CD4-positive, alpha-beta T cell (primary cell): ENCODE measurements at places on chromosomes 1 and 21.

DNA sequence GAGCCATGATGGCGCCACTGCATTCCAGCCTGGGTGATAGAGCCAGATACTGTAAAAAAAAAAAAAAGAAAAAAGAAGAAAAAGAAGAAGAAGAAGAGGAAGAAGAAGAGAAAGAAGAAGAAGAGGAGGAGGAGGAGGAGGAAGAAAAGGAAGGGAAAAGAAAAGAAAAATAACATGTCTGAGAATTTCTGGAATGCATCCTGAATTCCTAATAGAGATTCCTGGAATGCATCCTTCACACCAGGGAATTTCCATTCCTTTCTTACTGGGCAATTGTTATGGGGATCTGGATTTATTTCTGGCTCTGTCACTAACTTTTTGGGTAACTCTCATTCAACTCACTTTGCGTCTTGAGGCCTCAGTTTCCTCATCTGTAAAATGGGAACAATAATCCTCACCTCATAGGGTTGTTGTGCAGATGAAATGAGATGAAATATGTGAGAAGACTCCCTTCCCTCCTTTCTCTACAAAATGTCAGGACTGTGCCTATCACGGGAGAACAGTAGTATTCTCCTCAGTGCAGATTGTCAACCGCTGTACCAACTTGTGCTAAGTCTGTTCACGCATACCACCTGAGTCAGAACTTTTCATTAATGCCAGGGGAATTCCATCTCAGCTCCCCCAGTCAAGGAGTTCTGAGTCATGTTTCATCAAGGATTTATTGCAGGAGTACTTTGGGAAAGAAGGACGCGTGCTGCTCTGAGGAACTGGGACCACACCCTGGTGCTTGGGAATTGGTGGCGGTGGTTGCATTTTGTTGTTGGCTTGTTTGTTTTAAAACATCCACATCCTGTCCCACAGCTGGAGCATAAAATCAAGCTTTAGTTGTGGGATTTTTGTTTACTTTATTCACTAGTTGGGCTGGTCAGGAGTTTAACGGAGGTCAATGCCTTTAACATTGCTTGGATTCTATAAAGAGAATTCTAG, 42.4 kb upstream of the ROR1 start:
- DNase-seq: no peak

- DNase-seq: no peak
These were observed 13.8 kb downstream of the WLS start for GRCh38 chr1:68218490-68218889.

- DNase-seq: no peak
These were observed 835 bp upstream of the LCE1D start for GRCh38 chr1:152795686-152796085.

GRCh38 chr1:199272628-199273086, 633.8 kb downstream of the PTPRC start:
- no peak for DNase-seq

- DNase-seq: no peak
These were observed 20.7 kb upstream of the IKBKE start for GRCh38 chr1:206449565-206449964.

GRCh38 chr1:232822530-232822929, 17.3 kb downstream of the MAP10 start:
- no peak for DNase-seq

DNA sequence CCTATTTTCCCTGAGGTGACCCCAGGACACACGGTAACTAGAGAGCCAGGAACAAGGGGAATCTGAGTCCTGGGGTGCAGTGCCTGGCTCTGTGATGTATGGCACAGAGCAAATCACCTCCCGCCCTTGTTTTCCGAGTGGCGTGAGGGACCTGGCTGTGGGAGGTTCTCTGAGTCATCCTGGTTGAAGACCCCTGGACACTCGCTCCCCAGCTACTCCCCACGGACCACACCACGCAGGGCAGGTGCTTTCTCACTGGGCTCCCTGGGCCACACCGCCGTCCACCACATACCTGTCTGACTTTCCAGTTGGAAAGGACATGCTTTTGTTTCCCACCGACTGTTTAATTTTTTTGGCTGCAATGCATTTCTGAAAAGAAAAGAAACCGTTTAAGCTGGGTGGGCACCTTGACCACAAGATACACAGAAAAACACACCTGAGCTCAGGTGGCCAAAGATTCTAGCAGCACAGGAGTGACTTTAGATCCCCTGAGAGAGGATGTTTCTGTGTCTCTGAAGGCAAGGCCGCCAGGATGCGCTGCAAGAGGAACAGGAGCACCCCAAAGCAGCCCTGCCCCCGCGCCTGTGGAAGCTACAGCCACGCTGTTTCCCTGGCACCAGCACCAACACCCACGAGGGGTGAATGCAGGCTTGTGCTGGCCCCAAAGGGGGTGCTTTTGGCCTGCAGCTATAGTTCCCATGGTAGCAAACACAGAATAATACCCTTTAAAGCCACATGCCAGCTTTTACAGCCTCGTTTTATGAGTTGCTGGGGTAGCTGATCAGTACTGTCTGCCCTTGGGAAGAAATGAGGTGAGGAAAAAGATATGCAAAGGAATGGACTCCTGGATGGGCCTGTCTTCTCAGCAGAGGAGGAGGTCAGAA, 8.1 kb upstream of the SRM start:
- DNase-seq: no peak

DNA sequence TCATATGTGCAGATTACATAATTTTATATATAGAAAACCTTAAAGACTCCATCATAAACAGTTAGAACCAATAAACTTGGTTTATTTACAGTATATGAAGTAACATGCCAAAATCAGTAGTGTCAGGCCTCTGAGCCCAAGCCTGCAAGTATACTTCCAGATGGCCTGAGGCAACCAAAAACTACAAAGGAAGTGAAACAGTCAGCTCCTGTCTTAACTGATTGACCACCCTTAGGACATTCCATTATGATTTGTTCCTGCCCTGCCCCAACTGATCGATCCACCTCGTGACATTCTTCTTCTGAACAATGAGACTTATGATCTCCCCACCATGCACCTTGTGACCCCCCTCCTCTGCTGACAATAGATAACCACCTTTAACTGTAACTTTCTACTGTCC, 630.3 kb downstream of the AMY1C start:
- no peak for DNase-seq

DNA sequence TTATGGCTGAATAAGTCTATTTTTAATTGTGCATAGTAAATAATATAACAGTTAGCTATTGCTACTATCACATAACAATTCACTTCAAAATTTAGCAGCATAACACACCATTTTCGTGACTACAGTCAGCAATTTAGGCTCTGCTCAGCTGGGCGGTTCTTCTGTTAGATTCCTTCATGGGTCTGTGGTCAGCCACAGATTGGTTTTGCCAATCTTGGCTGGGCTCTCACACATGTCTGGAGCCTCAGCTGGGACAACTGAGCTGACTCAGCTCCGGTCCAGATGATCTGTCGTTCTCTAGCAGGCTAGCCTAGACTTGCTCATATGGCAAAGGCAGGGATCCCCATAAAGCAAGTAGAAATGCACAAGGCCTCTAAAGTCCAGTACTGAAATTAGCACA, 15.1 kb upstream of the CDC42BPA start:
- no peak for DNase-seq

DNA sequence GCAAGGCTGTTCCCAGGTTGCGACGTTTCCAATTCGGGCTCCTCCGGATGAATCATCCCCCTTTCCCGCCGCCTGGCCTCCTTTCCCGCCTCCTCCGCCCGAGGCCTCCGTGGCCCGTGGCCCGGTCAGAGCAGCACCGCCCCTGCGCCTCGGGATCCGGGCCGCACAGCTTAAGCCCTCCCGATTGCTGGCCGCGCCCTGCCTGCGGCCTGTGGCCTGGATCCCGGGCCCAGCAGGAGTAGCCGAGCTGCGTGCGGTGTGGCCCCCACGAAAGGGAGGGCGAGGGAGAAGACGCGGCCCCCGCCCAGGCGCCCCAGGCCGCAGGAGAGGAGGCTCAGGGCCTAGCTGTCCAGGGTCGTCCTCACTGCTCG, 1.0 kb downstream of the TMEM200B start:
- DNase-seq: no peak

GRCh38 chr1:150309758-150310508, 11.4 kb upstream of the PRPF3 start:
- DNase-seq: no peak

DNA sequence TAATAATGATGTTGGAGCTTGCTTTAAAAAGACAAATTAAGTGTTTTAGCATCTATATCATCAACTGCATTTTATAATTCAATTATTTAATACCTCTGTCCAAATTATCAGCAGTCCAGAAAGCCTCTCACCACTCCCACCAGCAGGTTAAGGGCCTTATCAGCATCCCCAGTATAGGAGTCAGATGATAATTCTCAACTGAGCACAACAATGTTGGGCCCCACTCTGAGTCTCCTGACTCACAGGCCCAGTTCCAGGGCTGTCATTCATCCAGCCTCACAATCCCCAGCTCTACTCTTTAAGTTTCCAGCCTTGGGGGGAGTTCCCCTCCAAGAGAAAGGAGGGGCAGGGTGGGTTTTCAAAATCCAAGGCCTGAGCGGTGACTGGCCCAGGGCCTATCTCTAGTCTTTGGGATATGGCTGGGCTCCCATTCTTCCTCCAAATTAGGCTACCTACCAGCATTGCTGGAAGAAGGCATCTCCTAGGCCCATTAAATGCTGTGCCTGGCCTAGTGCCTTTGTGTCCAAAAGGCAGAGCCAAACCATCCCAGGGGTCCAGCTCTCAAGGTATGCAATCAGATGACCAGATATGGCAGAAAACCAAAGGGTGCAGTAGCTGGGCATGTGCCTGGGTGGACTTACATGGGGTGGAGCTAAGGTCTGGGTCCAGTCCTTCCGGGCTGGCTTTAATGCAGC, 134.1 kb downstream of the GLUL start:
- DNase-seq: no peak

DNA sequence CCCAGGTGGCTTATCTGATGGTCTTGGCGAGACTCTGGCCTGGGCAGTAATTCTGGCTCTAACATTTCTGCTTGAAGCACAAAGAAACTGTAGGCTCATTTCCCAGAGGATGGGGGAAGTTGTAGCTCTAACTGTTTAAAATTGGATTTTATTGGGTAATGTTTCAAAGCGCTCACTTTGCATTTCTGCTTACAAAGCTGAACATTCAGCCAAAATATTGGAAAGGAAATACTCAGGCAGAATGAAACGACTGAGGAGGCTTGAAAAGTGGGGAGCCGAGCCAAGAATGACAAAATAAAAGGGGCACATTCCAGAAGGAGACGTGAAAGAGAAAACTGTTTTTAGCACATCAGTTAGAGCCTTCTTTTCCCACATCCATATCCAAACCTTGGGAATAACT, 202.6 kb downstream of the GRIK1 start:
- no peak for DNase-seq

GRCh38 chr1:36162680-36163239, 6.8 kb downstream of the MAP7D1 start:
- DNase-seq: no peak

DNA sequence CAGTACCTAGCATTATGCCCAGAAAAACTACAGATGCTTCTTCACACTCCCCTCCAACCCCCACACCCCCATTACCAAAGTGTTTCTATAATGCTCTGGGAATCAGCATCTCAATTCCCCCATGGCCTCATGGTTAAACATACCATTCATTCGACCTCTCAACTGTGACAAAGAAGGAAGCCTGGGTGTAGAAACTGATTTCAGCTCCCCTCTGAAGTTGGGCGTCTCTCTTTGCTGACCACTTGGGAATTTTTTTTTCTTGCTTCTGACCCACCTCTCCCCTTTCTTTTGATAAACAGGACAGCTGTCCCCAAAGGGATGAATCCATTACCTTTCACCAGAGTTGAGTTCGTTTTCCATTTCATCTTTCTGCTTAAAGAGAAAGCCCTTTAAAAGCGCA, 116.4 kb upstream of the HOOK1 start:
- no peak for DNase-seq
